ENCODE measurements at places on chromosomes 4 and X. TPM values are rescaled to one million over a fixed set of nuclear protein-coding genes. Genes with fewer than 3 reads are reported as not detected.

DNA sequence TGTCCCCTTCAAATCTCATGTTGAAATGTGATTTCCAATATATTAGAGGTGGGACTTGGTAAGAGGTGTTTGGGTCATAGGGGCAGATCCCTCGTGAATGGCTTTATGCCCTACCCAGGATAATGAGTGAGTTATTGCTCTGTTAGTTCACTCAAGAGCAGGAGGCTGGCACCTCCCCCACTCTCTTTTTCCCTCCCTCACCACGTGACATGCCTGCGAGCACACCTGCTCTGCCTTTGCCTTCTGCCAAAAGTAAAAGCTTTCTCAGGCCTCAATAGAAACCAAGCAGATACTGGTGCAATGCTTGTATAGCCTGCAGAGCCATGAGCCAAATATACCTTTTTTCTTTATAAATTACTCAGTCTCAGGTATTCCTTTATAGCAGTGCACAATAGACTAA is 286.3 kb upstream of the UGT8 start:
- no peak for DNase-seq

Gene NWD2
- total RNA-seq = not detected

- no peak for DNase-seq
Observed at GRCh38 chr4:40850496-40850895, 100.7 kb downstream of the NSUN7 start.

GRCh38 chr4:168868044-168868781 is 141.8 kb downstream of the CBR4 start:
- DNase-seq = no peak
